ENCODE measurements at places on chromosomes 12 and 14. TPM values are rescaled to one million over a fixed set of nuclear protein-coding genes. Genes with fewer than 3 reads are reported as not detected.

The RGS6 gene
- not detected for total RNA-seq

The DEGS2 gene
- not detected for total RNA-seq

The P2RX2 gene
- not detected for total RNA-seq

The GPR162 gene
- total RNA-seq: not detected

The CLEC4E gene
- total RNA-seq: not detected

The LRTM2 gene
- total RNA-seq: not detected

The CRIP1 gene
- 329 TPM for total RNA-seq

The MYH7 gene
- not detected for total RNA-seq

The TPH2 gene
- not detected for total RNA-seq

The SLC2A14 gene
- 0.20 TPM for total RNA-seq

The KLRD1 gene
- total RNA-seq: 29.9 TPM

The MUCL1 gene
- total RNA-seq: not detected

The RNF212B gene
- 1.1 TPM for total RNA-seq

The SLC2A3 gene
- 143 TPM for total RNA-seq

The CPSF2 gene
- 57.4 TPM for total RNA-seq

The CLECL1 gene
- total RNA-seq: 1.1 TPM

The ALDH1L2 gene
- 0.51 TPM for total RNA-seq

The CKB gene
- 4.7 TPM for total RNA-seq

The CCDC60 gene
- not detected for total RNA-seq

The ZC2HC1C gene
- total RNA-seq: 0.36 TPM

The ERBB3 gene
- total RNA-seq: 1.0 TPM

The KRT78 gene
- total RNA-seq: not detected

The COL2A1 gene
- not detected for total RNA-seq

The MAP1LC3B2 gene
- total RNA-seq: 2.0 TPM

The SYNDIG1L gene
- total RNA-seq: not detected

The SENP1 gene
- 28.7 TPM for total RNA-seq

The HCAR1 gene
- total RNA-seq: not detected

The CLEC2A gene
- total RNA-seq: not detected

The JPH4 gene
- total RNA-seq: not detected

The ATP2A2 gene
- total RNA-seq: 82.0 TPM

The NRDE2 gene
- total RNA-seq: 26.7 TPM

The MYL2 gene
- not detected for total RNA-seq

The NXPH4 gene
- 1.2 TPM for total RNA-seq

The DLGAP5 gene
- total RNA-seq: 0.73 TPM

The OR4K15 gene
- total RNA-seq: not detected

The WNT5B gene
- total RNA-seq: 0.20 TPM

The CABP1 gene
- not detected for total RNA-seq

The FAM222A gene
- 1.6 TPM for total RNA-seq

The POTEM gene
- not detected for total RNA-seq

The KRT81 gene
- total RNA-seq: not detected

The AKAP6 gene
- 1.7 TPM for total RNA-seq

The EIF2S3B gene
- total RNA-seq: 0.38 TPM

The MAP3K12 gene
- total RNA-seq: 25.9 TPM

The NRIP2 gene
- not detected for total RNA-seq

The RIPK3 gene
- 68.3 TPM for total RNA-seq

The PPP2R5C gene
- total RNA-seq: 524 TPM

The MORN3 gene
- total RNA-seq: 8.2 TPM

The C12orf56 gene
- 0.23 TPM for total RNA-seq

The DBX2 gene
- total RNA-seq: not detected

The BMP4 gene
- total RNA-seq: 0.21 TPM

The SSPN gene
- 0.15 TPM for total RNA-seq

The AQP6 gene
- not detected for total RNA-seq

The MYF5 gene
- not detected for total RNA-seq

The COX8C gene
- not detected for total RNA-seq

The EML5 gene
- 4.0 TPM for total RNA-seq

The BTBD6 gene
- total RNA-seq: 51.3 TPM

The KRT79 gene
- not detected for total RNA-seq

The ACVRL1 gene
- not detected for total RNA-seq

The GPR33 gene
- total RNA-seq: not detected
